Cardiac fibroblast (primary cell): ENCODE measurements at places on chromosomes 1 and 21.

DNA sequence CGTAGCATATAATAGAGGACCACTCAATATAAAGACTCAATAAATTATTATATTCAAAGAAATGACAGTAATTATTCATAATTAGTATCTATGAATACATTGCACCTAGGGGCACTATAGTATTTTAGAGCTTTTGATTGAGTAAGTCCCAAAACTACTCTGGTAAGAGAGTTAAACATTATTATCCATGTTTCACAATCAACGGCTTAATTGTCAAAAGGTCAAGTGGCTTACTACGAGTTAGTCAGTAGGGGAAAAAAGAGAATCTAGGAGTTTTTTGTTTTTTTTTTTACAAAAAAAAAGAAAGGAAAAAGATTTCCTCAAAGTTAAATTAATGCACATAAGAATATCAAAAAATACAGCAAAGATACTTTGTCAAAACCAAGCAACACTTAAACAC is 20.4 kb upstream of the LAMC1 start:
- DNase-seq, result peak; percentile 59

- no peak for DNase-seq
Observed at GRCh38 chr1:230130172-230130944, 63.3 kb downstream of the GALNT2 start.

- DNase-seq, result no peak
Observed at GRCh38 chr1:55775007-55775406, 559.8 kb upstream of the USP24 start.

DNA sequence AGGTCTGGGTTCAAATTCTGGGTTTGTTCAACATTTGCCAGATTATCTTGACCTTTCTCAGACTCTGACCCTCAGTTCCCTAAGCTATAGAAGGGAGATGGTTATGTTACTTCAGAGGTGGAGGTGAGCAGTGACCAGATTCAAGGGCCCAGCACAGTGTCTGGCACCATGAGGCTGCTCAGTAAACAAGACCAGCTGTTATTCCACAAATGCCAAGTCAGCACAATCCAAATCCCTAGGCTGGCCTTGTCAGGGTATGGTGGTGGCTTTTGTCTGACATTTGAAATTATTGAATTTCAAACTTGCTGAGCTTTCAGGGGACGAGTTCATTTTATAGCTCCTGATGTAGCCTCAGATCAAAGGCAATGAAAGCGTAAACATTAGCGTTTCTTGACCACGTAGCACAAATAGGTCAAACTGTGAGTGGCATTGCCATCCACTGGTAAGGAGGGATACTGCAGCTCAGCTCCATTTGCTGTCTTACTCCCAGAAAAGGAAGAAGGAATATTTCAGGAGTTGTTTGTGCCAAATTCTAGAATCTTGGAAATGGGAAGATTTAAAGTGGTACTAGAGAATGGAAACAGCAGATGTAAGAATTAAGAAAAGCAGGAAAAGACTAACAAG is 94.3 kb upstream of the EDN2 start:
- peak; percentile 25 for DNase-seq

- peak; percentile 81 for DNase-seq
Observed at GRCh38 chr1:186985889-186986491, 157.2 kb downstream of the PLA2G4A start.

DNA sequence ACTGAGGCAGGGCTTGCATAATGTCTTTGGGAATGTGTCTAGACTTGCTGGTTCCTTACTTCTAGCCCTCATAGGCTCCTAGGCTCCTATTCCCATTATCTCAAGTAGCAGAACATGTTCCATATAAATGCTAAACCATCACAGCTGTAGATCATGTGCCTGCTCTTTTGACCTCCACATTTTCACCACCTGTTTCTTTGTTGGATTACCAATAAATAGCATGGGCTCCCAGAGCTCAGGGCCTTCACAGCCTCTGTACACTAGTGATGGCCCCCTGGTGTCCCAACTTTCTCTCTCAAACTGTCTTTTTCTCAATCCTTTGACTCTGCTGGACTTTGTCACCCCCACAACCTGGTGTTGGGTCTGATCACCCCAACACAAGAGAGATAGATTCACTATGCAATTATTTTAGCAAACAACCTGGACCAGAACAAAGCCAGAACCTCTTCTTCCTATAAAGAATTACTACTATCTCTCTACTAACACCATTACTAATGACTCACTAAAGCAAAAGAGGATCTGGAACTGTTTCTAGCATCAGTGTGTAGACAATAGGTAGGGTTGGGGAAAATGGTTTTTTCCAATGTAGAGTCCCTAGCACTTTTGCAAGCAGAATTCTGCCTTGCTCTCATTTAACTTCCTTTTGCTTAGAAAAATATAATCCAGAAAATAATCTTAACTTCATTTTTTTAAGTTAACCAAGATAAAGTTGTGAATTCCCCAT is 51.7 kb downstream of the WLS start:
- no peak for DNase-seq

DNA sequence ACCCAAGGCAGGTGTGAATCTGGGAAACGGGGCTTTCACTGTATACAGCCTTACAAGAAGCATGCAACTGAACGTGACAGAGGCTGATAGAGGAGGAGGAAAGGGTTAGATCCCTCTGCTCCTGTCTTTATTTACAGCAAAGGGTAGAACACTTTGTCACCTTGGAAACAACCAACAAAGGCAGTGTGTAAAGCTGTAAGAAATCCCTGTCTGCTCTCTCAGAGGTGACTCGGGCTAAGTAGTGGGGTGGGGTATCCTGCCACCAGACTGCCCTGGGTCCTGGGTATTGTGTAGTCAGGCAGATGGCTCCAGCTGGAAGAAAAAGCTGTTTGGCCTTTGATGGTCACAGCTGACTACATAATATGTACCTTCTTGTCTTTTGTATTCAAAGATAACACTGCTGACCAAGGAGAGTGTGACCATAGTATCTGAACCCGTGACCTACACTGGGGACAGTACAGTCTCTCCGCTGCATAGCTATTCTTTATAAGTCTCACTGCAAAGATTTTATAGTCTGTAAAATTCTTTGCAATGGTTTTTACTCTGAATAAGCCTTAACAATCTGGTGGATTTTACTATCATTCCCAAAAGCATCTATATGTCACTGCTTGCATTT is 22.1 kb upstream of the POU2F1 start:
- no peak for DNase-seq

DNA sequence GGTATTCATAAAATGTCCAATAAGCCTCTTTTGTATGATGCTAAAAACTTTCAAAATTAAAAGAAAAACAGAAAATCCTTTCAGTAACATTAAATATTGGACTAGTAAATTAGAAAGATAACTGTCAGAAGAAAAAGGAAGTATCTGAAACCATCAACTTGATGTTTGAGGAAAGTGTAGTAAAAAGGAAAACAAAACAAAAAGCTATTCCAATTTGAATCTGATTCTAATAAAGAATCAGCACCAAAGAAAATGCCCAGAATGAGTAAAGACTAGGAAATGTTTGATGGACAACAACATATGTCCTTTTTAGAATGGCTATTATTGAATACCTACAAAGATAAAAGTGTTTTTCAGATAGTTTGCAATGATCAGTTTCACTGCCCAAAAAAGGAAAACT is 79.9 kb upstream of the RBM34 start:
- DNase-seq, result no peak

DNA sequence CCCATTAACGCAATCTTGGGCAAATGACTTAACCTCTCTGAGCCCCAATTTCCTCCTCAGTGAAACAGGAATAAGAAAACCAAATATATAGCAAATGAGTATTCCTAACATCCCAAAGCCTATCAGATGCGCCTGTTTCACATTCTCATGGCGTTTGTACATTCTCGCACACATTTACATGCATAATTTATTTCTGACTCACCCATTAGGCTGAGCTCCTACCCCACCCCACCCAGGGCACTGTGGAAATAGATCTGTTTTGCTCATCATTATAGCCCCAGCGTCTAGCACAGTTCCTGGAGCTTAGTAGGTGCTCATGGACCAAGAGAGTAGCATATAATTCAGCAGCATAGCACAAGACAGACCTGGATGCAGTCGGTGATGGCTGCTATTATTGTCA is 146.1 kb upstream of the VANGL1 start:
- DNase-seq, result peak; percentile 74

GRCh38 chr1:29426701-29427279 is 190.5 kb downstream of the PTPRU start:
- no peak for DNase-seq
